ENCODE measurements at places on chromosomes 6 and 20.

DNA sequence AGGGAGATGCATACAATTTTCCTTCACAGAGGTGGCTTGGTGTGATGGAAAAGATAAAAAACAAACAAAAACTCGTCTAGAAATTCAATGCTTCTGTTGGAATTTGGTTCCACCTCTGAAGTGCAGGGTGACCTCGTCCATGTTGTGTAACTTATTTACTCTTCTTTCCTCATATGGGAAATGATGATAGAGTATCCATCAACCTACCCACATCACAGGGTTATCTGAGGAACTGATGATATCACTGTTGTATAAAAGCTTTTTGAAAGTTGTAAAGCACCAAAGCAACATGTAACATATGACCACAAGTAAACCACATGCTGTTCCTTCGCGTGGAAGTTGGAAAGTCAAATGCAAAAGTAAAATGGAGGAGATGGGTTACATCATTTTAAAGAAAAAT, 212.0 kb upstream of the SGK1 start:
- DNase-seq = no peak

DNA sequence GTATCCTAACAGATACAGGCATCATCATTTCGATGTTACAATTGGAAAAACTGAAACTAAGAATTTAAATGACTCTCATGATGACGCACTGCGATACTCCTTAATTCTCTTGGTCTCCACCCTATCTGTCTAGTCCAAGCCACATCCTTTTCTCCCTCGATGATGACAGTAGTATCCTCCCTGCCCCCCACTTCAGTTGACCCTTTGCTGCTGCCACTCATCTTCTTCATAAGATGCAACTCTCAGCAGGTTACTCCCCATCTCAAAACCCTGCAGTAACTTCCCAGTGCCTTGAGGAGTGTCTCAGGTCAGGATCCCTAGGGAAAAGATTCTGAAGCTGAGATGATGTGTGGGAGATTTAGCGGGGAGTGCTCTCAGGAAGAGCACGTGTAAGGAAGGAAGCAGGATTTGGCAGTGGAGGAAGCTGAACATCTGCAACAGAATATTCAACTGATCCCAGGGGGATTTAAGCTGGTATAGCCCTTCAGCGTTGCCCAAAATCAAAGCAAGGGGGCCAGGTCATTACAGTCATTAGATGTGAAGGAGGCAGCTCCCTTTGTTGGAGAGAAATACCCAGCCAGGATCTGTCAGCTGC, 16.1 kb downstream of the JPH2 start:
- DNase-seq = no peak

- no peak for DNase-seq
Observed at GRCh38 chr6:72250664-72251063, 364.3 kb downstream of the RIMS1 start.

GRCh38 chr6:49841424-49841823, 24.9 kb downstream of the CRISP1 start:
- DNase-seq = no peak

GRCh38 chr20:20549704-20550103, 162.7 kb downstream of the RALGAPA2 start:
- no peak for DNase-seq

DNA sequence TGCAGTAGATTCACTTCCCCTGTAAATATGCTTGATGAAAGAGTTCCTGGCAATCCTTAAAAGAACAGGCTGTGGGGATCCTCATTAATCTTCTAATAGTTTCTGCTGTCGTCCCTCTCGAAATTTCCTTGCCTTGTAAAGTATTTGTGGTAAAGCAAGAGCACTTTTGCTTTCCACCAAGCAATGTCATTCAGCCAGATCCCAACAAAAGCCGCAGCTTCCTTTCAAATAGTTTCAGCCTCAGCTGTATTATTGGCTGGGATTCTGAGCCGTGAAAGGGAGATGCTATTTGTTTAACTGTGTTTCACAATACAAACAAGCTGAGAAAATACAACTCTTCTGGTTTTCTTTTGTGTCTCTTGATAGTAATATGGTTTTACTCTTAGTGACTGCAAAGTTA, 48.9 kb upstream of the EPHA7 start:
- no peak for DNase-seq

GRCh38 chr6:127737009-127737486, 160.1 kb downstream of the C6orf58 start:
- DNase-seq = peak; percentile 14

DNA sequence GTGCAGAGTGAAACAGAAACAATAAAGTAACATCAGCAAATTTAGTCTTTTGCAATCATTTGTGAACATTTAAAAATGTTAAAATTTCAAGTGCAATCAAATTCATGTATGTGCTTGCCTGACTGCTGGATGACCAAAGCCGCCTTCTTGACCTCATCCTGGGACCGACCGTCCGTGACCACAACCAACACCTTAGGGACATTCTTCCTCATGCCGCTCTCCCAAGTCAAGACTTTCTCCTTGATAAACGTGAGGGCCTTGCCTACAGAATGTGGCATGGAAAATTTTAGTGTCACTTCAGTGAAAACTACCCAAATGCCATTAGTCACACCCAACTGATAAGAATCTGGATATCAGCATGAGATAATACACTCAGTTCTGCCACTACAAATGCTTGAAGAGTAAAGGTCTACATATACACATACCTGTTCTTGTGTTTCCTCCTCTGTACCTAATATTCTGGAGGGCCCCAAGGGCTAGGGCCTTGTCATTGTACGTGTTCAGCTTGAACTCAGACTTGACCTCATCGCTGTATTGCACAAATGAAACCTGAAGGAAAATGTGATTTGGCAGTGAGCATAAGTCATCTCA, 86.8 kb downstream of the COL12A1 start:
- DNase-seq = no peak

DNA sequence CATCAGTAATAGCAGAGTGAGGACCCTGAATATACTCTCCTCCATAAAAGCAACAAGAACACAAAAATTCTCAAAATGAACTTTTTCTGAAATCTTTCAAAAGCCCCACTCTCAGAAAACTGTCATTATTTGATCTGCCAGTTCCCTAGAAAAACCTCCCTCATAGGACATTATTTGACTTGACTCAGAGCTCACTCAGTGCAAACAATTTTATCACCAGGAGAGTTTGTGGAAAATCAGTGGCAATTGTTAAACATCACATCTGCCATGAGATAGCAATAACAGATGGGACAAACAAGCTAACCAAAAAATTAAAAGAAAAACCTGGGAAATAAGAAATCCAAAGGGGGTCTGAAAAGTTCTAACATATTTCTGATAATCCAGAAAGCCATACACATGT, 100.0 kb downstream of the ATG5 start:
- no peak for DNase-seq

GRCh38 chr6:105560611-105561066, 157.8 kb upstream of the PREP start:
- no peak for DNase-seq

DNA sequence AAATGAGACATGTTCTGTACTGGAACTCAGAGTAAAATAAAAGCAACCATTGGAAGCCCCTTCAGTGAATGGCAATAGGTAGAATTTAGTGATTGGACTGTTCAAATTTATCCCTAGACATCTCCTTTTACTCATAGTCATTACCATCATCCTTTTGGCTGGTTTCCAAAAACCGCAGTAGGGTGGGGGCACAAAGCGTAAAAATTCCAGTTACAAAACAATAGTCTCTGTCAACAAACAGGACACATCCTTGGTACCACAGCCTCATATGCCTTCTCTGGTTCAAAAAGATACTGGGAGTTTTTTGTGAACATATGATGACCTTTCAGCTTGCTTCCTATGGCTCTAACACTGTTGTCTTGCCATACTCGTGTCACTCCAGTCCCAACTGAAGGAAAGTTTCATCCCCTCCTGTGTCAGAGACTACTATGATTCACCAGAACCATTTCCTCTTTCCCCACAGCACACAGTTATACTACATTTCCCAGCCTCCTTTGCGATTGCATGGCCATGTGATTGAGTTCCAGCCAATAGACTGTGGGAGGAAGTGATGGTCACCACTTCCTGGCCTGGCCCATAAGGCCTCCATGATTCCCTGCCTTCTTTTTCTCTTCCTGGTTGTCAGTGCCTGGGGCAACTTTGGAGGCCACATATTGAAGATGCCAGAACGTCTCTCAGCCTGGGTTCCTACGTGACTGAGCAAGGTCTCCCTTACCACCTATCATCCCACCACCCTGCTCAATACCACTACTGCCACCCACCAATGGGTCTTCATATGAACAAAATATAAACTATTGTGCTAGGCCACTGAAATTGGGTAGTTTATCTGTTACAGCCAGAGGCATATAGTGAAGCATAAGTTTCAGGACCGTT, 162.4 kb downstream of the ID4 start:
- no peak for DNase-seq

- DNase-seq = no peak
Observed at GRCh38 chr6:167148021-167148420, 9.8 kb downstream of the GPR31 start.

- DNase-seq = no peak
Observed at GRCh38 chr6:88380618-88381288, 214.6 kb upstream of the CNR1 start.

- DNase-seq = peak; percentile 48
Observed at GRCh38 chr6:37029249-37029971, 24.0 kb downstream of the FGD2 start.

GRCh38 chr6:33929575-33930288, 125.9 kb upstream of the MLN start:
- DNase-seq = no peak
